ENCODE measurements at places on chromosomes 13 and 19.

DNA sequence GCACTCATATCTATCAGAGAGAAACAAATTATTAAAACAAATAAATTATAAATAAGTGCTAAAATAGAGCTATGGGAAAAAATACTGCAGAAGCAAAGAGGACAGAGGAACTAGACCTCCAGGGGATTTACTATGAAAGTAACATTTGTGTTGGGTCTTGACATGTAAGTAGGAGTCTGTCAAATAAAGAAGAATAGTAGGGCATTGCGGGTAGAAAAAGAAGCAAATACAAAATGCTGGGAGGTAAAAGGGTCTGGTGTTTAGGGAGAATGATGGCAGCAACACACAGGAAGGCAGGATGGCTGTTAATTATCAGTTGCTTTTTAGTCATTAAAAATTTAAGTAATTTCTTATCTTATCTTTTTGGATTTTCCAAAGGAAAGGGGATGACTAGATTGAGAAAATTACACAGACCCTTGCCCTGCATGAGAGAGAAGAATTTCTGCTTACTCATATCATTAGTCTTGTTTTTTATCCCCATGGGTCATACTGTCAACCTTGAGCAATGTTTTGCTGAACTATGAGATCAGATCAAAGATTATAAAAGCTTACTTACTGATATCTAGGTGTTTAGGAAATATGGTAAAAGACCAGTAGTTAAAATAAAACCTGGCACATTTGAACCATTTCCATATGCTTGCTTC, 472.7 kb downstream of the DIAPH3 start:
- DNase-seq, result no peak

GRCh38 chr19:28794301-28794700, 418.6 kb downstream of the UQCRFS1 start:
- no peak for DNase-seq

DNA sequence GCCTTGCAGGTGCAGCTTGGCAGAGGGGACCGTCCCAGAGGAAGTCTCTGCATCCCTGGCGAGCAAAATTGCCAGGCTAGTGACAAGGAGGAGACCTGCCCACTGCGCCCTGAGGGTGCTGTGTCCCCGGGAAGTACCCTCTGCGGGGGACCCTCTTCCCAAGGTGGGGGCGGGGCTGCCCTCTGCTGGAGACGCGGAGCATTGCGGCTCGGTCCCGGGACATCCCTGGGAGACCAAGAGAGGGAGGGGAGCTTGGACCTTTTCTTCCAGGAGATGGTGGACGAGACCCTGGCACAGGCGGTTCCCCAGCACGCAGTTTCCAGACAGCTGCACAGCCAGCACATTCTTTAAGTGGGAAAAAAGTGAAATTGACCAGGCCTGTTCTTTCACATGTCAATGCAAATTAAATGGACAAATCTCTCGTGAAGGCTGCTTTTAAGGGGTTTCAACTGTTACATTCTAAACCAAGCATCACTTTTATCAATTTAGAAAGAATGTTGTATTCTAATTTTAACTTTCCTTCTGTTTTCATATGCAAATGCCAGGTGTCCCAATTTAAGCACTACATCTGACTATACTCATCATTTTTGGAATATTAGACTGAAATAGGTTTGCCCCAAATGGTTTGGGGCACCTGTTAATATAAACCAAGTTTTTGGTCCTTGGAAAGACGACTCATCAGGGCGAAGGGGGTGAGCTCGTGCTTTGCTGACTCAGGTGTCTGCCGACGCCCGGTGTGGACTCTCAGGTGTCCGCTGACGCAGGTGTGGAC, 60.7 kb downstream of the MCF2L start:
- peak; percentile 80 for DNase-seq

GRCh38 chr13:43397111-43397510, 373.7 kb downstream of the DNAJC15 start:
- DNase-seq, result no peak

DNA sequence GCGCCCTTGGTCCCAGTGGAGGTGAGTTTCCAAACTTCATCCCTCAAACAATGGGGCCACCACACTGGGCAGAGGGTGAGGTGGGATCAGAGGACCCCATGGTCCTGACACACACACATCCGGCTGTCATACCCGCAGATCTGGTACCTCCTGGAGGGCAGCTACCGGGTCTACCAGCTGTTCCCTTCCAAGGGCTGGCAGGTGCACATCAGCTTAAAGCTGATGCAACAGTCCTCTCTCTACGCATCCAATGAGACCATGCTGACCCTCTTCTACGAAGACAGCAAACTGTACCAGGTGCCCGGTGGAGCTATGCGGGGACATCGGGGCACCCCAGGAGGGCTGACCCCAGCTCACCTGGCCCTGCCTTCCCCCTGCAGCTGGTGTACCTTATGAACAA, 14.0 kb upstream of the PSMD8 start:
- no peak for DNase-seq

DNA sequence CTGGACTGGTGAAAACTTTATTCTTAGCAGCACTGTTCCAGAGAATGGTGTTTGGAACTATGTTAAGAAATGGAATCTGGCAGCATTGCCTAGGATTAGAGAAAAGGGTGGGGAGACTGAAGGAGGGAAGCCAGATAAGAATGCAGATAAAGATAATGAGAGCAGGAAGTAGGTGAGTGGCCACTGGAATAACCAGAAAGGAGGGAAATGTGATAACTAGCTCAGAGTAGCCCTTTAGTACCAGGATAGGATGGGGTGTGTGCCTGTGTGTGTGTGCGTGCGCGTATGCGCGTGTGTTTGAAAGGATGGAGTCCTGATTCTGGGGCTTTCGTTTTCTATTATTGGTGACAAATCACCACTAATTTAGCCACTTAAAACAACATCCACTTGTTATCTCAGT, 33.4 kb upstream of the FRY start:
- no peak for DNase-seq

DNA sequence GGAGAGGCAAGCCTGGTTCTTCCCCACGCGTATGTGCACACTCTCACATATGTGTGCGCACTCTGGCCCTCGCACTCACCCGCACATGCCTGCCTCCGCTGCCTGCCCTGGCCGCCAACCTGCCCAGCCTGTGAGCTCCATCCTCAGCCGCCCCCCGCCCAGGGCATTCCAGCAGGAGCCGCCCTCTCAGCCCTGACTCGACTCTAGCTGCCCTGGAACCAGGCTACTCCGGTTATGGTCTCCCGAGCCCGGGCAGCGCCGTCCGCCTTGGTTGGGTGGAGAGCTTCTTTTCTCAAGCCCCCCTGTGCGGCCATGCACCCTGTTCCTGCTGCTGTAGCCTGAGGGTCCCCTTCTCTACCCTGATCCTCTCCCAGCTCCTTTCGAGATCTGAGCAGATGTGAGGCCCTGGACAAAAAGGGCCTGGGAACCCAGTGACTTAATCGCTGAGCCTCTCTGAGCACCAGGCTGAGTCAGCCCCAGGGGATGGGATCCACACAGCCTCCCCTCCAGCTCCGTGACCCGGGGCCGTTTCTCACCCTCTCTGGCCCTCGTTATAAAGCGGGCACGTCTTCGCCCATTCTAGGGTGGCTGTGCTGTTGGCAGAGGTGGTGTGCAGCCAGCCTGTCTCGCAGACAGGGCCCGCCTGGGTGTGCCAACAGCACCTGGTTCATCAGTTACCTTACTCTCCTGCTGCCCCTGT, 191.5 kb downstream of the TEX29 start:
- DNase-seq, result no peak

- no peak for DNase-seq
These were observed 8.5 kb downstream of the SH3GL1 start for GRCh38 chr19:4391701-4392483.

GRCh38 chr19:42032431-42032830, 37.6 kb downstream of the GRIK5 start:
- DNase-seq, result no peak

All from H54 (cell line).